NCI-H2081 (cell line): ENCODE measurements at places on chromosomes 6 and 20.

DNA sequence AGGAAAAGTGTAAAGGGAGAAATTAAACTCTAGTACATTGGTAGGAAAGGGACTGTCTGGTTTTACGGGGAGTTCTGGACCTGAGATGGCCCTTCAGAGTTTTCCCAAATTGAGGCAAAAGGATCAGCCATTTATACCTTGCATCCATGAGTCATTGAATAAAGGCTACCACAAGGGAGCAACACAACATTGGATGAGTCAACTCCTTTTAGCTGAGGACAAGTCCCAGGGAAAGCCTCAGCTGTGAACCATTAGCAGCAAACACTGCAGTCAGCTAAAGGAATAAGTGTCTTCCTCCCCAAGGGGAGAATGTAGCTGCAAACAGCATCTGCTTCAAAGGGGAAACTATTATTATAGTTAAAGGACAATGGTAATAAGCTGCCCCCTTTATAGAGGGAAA, 468.7 kb upstream of the ID4 start:
- no peak for DNase-seq

DNA sequence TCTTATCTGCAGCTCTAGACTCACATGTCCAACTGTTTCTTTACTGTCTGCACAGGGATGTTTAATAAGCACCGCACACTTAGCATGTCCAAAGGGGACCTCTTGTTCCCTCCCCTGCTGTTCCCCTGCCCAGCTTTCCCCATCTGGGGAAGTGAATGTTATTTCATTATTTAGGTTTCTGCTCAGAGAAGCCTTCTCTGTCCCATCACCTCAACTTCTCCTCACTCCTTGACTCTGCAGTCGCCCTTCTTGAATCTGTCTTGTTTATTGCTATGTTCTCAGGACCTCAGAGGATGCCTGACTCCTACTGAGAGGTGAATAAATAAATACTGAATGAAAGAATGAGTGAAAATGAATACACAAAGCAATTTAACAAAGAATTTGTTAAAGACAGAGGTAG, 121.0 kb downstream of the SASH1 start:
- DNase-seq: no peak

DNA sequence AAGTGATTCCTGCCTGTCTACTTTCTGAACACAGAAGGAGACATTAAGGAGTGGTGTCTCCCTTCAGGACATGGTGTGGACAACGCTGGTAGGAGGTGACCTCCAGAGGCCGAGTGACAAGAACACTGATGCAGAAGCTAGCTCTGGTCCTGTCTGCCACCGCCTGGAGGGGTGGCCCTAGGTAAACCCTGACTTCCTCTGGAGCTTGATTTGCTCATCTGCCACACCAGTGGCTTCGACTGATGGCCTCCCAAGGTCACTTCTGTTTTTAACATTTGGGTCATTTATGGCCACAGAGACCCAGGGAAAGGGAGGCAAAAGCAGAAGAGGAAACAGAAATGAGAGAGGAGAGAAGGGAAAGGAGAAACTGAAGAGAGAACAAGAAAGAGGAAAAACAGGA, 49.4 kb upstream of the SLC22A23 start:
- DNase-seq: no peak

GRCh38 chr6:4637691-4638433, 138.3 kb upstream of the CDYL start:
- DNase-seq: no peak

- no peak for DNase-seq
These were observed 33.2 kb upstream of the TAF8 start for GRCh38 chr6:42017021-42017643.

- DNase-seq: no peak
These were observed 212.4 kb downstream of the GMPR start for GRCh38 chr6:16450821-16451220.

DNA sequence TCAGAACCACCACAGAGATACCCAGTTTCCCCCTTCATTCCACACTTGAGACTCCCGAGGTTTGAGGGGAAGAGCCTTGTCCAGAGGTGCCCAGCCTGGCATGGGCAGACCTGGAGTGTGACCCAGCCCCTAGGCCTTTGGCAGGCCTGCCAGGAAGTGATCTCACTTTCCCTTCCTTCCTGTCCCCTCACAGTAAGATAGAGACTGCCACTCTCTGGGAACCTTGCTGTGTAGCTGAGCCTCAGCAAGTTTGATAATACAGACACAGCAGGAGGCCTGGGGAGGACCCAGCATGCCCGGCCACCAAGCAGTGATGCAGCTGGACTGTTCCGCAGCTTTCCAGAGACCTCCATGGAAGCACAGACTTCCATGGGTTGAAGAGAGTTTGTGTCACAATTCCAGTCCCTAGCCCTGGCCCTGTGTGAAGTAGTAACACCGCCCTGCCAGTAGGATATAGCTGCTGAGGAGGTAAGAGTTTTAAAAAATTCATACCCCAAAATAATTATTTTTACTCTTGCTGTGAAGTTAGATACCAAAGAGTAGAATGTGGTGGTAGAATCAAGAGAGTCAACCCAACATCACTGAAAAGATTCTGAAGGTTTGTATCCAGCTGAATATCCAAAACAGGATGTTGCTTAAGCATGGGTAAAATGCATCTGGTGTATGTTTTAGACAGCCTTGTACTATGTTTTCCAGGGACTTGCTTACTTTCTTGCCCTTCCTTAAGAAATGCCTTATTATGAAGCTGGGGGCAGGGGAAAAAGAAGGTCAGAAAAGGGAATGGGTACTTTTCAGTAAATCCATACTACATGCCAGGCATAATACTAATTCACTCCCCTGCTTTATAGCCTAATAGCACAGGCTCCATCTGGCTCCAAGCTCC, 16.3 kb downstream of the PKIG start:
- no peak for DNase-seq

DNA sequence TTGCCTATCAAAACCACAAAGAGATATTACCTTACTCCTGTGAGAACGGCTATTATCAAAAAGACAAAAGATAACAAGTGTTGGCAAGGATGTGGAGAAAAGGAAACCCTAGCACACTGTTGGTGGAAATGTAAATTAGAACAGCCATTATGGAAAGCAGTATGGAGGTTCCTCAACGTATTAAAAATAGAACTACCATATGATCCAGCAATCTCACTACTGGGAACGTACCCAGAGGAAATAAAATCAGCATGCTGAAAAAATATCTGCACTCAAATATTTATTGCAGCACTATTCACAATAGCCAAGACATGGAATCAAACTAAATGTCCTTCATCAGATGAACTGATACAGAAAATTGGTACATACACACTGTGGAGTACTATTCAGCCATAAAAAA, 149.4 kb upstream of the MLN start:
- no peak for DNase-seq

GRCh38 chr6:158043008-158043407, 61.3 kb downstream of the SYNJ2 start:
- DNase-seq: no peak

GRCh38 chr6:167855825-167856425, 29.2 kb downstream of the AFDN start:
- no peak for DNase-seq

GRCh38 chr6:90646940-90647339, 60.1 kb upstream of the MAP3K7 start:
- DNase-seq: no peak

DNA sequence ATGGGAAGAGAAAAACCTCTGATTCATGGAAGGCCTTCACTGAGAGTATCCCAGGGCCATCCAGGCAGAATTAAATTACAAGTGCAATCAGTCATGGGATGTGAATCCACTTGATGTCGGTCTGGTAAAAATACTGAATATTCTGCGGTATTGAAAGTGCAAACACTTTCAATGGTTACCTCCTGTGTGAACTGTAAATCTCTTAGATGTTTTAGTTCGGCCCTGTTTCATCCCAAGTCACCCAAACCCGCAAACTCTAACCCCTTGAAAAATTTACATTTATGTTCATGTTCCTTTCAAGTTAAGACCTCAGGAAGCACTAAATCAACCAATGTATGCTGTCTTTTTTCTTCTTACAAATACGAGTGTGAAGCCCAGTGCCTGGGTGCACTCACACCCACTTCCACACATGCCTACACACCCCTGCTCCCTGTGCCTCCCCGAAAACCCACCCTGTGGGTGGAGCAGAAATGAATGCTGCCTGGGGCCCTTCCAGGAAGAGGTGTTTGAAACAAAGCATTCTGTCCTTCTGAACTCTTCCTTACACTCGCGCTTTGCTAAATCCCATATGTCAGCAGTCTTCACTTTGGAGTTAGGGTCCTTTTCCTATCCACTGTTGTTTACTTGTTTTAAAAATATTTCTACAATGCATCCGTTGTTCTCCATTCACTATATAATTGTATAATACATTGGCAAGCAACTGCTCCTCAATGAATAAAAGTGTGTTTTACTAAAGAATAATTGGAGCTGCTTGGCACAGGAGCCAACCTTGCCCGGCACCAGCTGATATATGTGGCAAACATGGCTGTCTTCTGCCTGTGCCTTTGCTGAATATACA, 62.7 kb downstream of the FYN start:
- no peak for DNase-seq

GRCh38 chr20:42379385-42379784, 761.2 kb upstream of the CHD6 start:
- no peak for DNase-seq

DNA sequence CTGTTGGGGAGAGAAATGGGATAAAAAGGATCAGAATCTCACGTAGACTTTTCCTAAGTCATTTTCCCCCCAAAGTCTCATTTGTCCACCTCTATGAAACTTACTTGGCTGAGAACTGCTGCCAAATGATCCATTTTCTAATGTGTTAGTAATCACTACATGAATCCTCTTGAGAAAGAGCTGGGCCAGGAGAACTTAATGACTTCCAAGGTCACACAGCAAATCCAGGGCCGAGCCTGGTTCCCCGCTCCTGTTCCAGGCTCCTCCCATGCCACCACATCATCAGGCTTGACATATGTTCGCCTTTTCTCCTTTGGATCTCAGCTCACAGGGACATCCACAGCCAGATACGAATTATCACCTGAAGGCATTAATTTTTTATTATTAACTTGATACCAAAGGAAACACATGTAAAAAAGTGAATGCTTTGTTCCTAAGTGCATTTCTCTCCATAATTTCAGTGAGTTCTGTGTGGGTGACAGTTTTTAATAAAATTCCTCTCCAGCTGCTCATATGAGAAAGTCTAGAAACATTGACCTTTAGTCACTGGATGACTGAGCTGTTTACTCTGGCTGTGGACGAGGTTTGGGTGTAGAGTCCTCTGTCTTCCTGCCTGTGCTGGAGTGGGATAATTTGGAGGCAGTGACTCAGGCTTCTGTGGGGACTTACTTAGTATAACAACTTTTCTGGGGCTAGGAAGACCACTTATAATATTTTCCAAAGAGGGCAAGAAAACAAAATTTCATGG, 276.3 kb downstream of the PAX1 start:
- no peak for DNase-seq

- DNase-seq: no peak
These were observed 82.7 kb downstream of the JAG1 start for GRCh38 chr20:10590950-10591671.

DNA sequence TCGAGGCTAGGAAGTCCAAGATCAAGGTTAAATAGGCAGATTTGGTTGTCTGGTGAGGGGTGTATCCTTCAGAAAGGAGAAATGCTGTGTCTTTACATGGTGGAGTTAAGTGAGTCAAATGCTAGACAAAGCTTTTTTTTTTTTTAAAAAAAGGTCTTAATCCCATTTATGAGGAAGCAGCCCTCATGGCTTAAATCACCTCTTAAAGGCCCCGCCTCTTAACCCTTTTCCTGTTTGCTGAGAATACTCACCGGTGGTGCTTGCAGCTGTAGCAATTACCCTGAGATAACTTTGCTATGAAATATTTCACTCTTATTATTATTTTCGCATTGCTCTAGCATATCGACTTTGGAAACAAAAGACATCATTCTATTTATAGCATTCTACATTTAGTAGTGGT, 30.8 kb downstream of the FBXO30 start:
- DNase-seq: no peak

DNA sequence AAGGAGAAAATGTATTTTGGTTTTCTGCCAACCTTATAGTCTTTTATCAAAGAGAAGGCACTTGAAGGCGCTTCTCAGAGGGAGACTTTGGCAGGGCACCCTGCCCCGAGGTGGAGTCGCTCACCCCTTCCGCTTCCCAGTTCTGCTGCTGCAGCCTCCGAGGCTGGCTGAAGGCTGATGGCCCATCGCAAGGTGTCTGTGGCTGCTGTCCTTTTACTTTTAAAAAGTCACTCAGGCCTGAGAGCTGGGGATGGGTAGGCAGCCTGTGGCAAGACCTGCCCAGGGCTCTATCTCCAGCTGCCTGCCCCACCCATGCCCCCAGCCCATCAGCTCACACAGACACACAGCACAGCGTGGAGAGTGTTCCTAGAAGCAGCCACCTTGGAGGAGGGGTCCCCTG, 206.6 kb upstream of the CST7 start:
- DNase-seq: no peak

- DNase-seq: no peak
These were observed 34.1 kb downstream of the EZR start for GRCh38 chr6:158785036-158785435.

DNA sequence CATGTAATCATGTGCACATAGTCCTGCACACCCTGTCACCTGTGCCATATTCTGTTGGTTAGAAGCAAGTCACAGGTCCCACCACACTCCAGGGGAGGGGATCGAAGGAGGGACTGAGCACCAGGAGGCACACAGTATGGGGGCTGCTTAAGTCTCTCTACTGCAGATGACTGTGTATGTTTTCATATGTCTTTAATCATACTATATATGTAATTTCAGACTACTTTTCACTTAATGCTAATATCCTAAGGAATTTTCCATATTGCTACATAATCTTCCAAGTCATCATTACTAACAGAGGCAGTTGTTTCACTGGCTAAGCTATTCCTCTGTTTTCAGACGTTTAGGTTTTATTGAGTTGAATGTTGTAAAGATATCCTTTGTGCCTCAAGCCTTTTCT, 10.8 kb downstream of the EFCAB8 start:
- DNase-seq: no peak

GRCh38 chr20:22584522-22584921, at the start of gene FOXA2:
Gene FOXA2, minus strand, starts transcription at chr20:22584572. Its CDS starts 294 bp downstream, at chr20:22584278.
- peak; percentile 96 for DNase-seq

- DNase-seq: no peak
These were observed 20.5 kb downstream of the THBS2 start for GRCh38 chr6:169233181-169233580.

DNA sequence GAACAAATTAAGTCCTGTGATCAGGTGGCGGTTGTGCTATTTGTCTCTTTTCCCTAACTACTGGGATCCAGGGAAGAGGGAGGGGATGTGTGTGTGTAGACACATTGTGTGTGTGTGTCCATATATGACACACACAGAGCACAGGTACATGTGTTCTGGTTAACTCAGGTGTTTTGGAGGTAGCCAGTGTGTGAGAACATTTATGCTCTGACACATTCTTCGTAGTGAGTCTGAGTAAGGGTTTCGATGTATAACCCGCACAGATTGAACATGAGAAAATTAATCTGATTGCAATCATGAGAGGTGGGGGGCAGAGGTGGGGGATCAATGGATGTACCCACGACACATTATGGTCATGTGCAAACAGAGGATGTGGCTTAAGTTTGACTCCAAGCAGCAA, 12.6 kb downstream of the ZC3H12D start:
- no peak for DNase-seq
